ENCODE measurements at places on chromosomes 3 and 15.

DNA sequence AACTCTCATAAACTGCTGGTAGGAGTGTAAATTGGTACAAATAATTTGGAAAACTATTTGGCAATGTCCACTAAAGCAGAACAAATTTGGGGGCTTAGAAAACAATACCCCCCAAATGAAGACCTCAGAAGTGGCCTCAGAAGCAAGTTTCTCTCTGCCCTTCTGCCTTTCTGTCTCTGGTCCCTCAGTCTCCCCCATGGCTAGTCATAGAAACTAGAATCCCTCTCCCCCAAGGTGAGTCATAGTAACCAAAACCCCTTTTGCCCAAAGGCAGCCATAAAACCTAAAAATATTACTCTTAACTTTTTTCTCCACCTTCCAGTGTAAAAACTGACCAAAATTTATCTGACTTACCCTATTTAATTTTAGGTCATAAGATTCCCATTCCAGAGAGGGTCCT lies 350.7 kb upstream of the LRRC3B start:
- no peaks in the 10 kb centered on the region for H3K27me3 ChIP-seq
- H3K27ac ChIP-seq: no peak overlapping the region
- no peaks in the 10 kb centered on the region for H3K4me1 ChIP-seq

GRCh38 chr3:73473898-73474416 lies 150.8 kb downstream of the PDZRN3 start:
- H3K4me3 ChIP-seq: no peak overlapping the region
- no peaks in the 10 kb centered on the region for H3K4me1 ChIP-seq
- H3K27ac ChIP-seq: no peak overlapping the region
- DNase-seq: no peak

DNA sequence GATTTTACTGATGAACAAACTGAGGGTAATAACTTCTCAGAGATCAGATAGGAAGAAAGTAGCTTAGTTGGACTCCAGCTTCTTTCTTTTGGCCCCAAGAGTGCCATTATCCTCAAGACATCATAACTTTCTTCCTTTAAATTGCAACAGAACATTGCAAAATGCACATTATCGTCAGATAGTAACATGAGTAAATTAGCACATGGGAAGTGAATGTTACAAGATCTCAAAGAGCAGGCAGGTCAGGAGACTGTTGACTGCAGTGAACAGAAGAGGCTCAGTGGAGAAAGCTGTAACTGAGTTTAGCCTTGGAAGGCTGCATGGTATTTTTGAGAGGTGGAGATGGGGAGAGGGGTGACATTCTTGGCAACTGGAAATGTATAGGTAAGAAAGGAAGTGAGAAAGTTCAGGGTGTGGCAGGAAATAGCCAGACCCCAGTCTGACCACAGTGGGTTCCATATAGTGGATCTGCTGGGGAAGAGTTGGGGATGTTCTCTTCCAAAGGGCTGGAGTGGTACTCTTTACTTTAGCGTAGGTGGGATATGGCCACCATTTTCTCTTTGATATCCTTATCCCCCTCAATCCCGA lies 307.7 kb downstream of the RPLP1 start:
- peak; percentile 47 for DNase-seq
- H3K36me3 ChIP-seq: peaks cover 15% of the 10 kb centered on the region
- peak overlapping the region; percentile 41 for H3K4me3 ChIP-seq
- peak overlapping the region; percentile 91 for H3K27ac ChIP-seq
- peaks cover 90% of the 10 kb centered on the region for H3K4me1 ChIP-seq
- H3K27me3 ChIP-seq: peaks cover 27% of the 10 kb centered on the region

- H3K4me1 ChIP-seq: no peaks in the 10 kb centered on the region
- H3K4me3 ChIP-seq: no peak overlapping the region
- peak; percentile 30 for DNase-seq
- H3K27me3 ChIP-seq: no peaks in the 10 kb centered on the region
Measured at GRCh38 chr3:132210476-132211346, 106.5 kb upstream of the ACP3 start.

- peaks cover 37% of the 10 kb centered on the region for H3K4me1 ChIP-seq
- peaks cover 5% of the 10 kb centered on the region for H3K27me3 ChIP-seq
- DNase-seq: no peak
- H3K4me3 ChIP-seq: no peak overlapping the region
- no peak overlapping the region for H3K27ac ChIP-seq
Measured at GRCh38 chr15:91874171-91874570, 20.7 kb downstream of the SLCO3A1 start.

DNA sequence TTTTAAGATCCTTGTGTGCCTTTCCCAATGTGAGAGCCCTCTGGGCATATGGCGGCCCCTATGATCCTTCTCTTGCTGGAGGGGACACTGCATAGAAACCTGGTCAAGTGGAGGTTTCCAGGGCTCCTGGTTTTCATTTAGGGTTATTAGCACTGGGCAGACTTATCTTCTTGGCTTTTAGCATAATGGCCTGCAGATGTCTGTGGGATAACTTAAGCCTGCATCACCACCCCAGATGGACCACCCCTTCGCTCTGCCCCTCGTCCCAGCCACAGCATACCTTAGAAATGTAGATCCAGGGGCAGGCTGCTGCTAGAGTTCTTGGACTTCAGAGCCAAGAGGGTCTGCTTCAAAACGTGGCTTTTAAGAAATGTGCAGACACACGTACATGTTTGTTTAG lies 340.3 kb upstream of the CTDSPL start:
- no peak overlapping the region for H3K27ac ChIP-seq
- H3K4me1 ChIP-seq: no peaks in the 10 kb centered on the region
- no peak overlapping the region for H3K4me3 ChIP-seq

- DNase-seq: no peak
- peaks cover 87% of the 10 kb centered on the region for H3K4me1 ChIP-seq
- H3K36me3 ChIP-seq: peaks cover 53% of the 10 kb centered on the region
- no peaks in the 10 kb centered on the region for H3K27me3 ChIP-seq
Measured at GRCh38 chr3:196645897-196646665, 6.6 kb downstream of the NRROS start.

DNA sequence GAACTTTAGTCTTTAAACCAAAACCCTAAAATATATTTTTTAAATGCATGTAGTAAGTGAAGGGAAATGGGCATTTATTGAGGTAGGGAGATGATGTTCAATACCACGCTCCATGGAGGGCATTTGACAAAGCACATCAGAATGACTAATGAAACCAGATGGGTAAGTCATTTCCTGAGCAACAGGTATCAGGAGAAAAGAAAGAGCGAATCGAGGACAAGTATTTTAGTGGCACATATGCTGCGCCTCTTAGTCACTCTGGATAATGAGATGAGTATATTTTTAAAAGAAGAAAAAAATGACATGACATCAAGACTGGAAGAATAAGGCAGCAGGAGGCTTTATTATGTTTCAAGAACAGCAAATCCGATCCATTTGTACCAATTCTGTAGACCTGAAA lies 129.0 kb upstream of the ARHGEF3 start:
- no peaks in the 10 kb centered on the region for H3K27me3 ChIP-seq
- DNase-seq: no peak
- H3K4me1 ChIP-seq: peaks cover 58% of the 10 kb centered on the region
- peaks cover 9% of the 10 kb centered on the region for H3K36me3 ChIP-seq
- peak overlapping the region; percentile 75 for H3K27ac ChIP-seq
- H3K4me3 ChIP-seq: no peak overlapping the region

GRCh38 chr3:14614862-14615261 lies 36.7 kb upstream of the CCDC174 start:
- no peak for DNase-seq
- no peak overlapping the region for H3K4me3 ChIP-seq
- no peaks in the 10 kb centered on the region for H3K4me1 ChIP-seq

DNA sequence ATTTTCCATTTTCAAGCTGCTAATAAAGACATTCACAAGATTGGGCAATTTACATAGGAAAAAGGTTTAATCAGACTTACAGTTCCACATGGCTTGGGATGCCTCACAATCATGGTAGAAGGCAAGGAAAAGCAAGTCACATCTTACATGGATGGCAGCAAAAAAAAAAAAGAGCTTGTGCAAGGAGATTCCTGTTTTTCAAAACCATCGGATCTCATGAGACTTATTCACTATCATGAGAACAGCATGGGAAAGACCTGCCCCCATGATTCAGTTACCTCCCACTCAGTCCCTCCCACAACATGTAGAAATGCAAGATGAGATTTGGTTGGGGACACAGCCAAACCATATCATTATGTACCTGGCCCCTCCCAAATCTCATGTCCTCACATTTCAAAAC lies 202.0 kb downstream of the FNDC3B start:
- no peaks in the 10 kb centered on the region for H3K4me1 ChIP-seq
- H3K27me3 ChIP-seq: no peaks in the 10 kb centered on the region
- H3K27ac ChIP-seq: no peak overlapping the region
- DNase-seq: no peak
- peaks cover 5% of the 10 kb centered on the region for H3K36me3 ChIP-seq

- no peaks in the 10 kb centered on the region for H3K36me3 ChIP-seq
- H3K27ac ChIP-seq: no peak overlapping the region
- H3K4me3 ChIP-seq: no peak overlapping the region
- DNase-seq: peak; percentile 8
- H3K27me3 ChIP-seq: no peaks in the 10 kb centered on the region
- H3K4me1 ChIP-seq: no peaks in the 10 kb centered on the region
Measured at GRCh38 chr15:76203346-76204108, 107.7 kb downstream of the ETFA start.

- H3K4me3 ChIP-seq: no peak overlapping the region
- no peak overlapping the region for H3K27ac ChIP-seq
- H3K4me1 ChIP-seq: no peaks in the 10 kb centered on the region
Measured at GRCh38 chr3:51371943-51372557, 13.0 kb upstream of the MANF start.

DNA sequence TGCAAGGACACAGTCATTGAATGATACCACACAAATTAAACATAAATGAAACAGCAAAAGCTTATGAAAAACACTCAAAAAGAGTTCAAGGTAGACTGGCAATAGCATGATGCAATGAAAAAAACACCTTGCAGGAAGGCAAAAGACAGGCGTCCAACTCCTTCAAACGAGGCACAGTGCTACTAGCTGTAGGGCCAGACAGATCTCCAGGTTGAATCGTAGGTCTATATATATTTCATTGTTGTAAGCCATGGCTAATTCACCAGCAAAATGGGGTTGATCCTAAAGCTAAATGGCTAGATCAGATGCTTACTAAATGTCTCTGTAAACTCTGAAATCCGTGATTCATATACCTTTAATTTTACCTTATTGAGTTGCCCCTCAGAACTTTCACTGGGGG lies 94.2 kb downstream of the THRB start:
- DNase-seq: no peak
- no peaks in the 10 kb centered on the region for H3K36me3 ChIP-seq
- no peak overlapping the region for H3K4me3 ChIP-seq
- H3K4me1 ChIP-seq: no peaks in the 10 kb centered on the region
- no peaks in the 10 kb centered on the region for H3K27me3 ChIP-seq
- no peak overlapping the region for H3K27ac ChIP-seq

DNA sequence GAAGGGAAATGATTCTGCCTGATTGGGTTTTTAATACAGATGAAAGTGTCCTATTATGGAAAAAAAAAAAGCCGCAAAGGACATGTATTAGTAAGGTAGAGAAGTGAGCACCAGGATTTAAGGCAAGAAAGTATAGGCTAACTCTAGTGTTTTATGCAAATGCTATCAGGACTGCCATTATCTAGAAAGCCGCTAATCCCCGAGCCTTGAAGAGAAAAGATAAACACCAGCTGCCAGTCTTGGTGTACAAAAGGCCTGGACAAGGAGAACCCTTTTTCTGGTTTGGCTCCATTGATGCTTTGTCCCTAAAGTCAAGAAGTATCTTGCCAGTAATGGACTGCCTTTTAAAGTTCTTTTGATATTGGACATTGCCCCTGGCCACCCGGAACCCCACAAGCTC lies 8.6 kb upstream of the TRIM59 start:
- no peak overlapping the region for H3K27ac ChIP-seq
- DNase-seq: no peak
- H3K4me3 ChIP-seq: no peak overlapping the region
- H3K27me3 ChIP-seq: peaks cover 34% of the 10 kb centered on the region

Measured in activated naive CD4-positive, alpha-beta T cell treated with anti-CD3 and anti-CD28 coated beads, Interleukin-2, amount 10 ng/mL, durations not matched to agents 7 days and 5 days (primary cell).